Heart left ventricle (tissue), 16 donors: ENCODE measurements at places on chromosomes 13 and 19. TPM values are rescaled to one million over a fixed set of nuclear protein-coding genes. Genes with fewer than 3 reads are reported as not detected.

MAP3K10 gene
- 16.2 TPM for total RNA-seq

PPM1N gene
- total RNA-seq, result not detected

CGB3 gene
- total RNA-seq, result not detected

MZF1 gene
- 8.3 TPM for total RNA-seq

MRPL4 gene
- 110 TPM for total RNA-seq

SIGLEC11 gene
- not detected for total RNA-seq

PRODH2 gene
- total RNA-seq, result not detected

TEX26 gene
- not detected for total RNA-seq

ZNF497 gene
- total RNA-seq, result 0.27 TPM

PSG1 gene
- not detected for total RNA-seq

GGN gene
- 0.45 TPM for total RNA-seq

ZNF816 gene
- 5.1 TPM for total RNA-seq

ERICH4 gene
- total RNA-seq, result not detected

FGF14 gene
- total RNA-seq, result 4.7 TPM

NLRP5 gene
- total RNA-seq, result not detected

CCNA1 gene
- not detected for total RNA-seq

LILRB4 gene
- 1.1 TPM for total RNA-seq

SHC2 gene
- 18.0 TPM for total RNA-seq

SIX5 gene
- 22.9 TPM for total RNA-seq

DCLK1 gene
- 11.6 TPM for total RNA-seq

TMEM255B gene
- 4.4 TPM for total RNA-seq

COX6B1 gene
- 1,334 TPM for total RNA-seq

ANGPTL4 gene
- total RNA-seq, result 3.6 TPM

RFPL4A gene
- total RNA-seq, result not detected

IL12RB1 gene
- total RNA-seq, result not detected

HPN gene
- total RNA-seq, result 5.0 TPM
